ENCODE measurements at places on chromosomes 11 and 22.

DNA sequence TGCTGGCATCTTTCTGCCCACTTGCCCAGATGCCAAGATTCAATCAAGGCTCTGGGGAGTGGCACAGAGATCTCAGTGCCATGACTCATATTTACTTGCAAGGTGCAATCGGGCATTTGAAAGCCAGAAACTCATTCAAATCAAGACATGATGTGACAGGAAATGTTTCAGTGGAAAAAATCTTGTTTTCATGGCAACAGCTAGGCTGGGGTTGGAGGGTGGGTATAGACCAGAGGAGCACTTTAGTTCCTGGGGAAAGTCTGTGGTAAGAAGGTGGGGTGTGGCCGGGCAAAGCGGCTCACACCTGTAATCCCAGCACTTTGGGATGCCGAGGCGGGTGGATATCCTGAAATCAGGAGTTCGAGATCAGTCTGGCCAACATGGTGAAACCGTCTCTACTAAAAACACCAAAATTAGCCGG is 1.2 kb downstream of the MAJIN start:
- DNase-seq = no peak

GRCh38 chr11:66696146-66696545 is 18.5 kb upstream of the RBM4B start:
- DNase-seq = no peak

- no peak for DNase-seq
Observed at GRCh38 chr22:32723643-32724042, 77.9 kb upstream of the TIMP3 start.

- no peak for DNase-seq
Observed at GRCh38 chr11:85661972-85662664, 2.8 kb downstream of the CREBZF start.

- no peak for DNase-seq
Observed at GRCh38 chr11:1939006-1939625, 8.0 kb upstream of the MRPL23 start.

GRCh38 chr11:130516554-130517505 is 68.4 kb downstream of the ADAMTS15 start:
- no peak for DNase-seq

DNA sequence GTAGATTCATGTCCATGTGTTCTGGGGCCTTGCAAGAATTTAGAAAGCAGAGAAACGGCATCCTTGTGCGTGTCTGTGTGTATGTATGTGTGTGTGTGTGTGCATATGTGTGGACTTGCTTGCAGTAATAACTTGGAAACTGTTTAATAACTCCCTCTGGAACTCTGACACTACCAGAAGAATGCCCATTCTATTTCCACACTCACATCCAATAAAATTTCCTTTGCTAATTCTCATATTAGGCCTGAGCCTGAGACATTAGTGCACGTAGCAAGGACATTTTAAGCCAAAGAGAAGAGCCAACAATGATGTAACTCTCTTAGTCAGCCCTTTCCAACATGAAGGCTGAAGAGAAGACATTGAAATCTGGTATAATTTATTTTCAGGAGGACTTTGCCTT is 3.2 kb downstream of the OR4D6 start:
- no peak for DNase-seq

- DNase-seq = no peak
Observed at GRCh38 chr11:134170177-134170918, 53.4 kb downstream of the NCAPD3 start.

GRCh38 chr22:39238561-39238960 is 6.2 kb downstream of the PDGFB start:
- no peak for DNase-seq

- no peak for DNase-seq
Observed at GRCh38 chr22:48744283-48744641, 1083.4 kb downstream of the BRD1 start.

DNA sequence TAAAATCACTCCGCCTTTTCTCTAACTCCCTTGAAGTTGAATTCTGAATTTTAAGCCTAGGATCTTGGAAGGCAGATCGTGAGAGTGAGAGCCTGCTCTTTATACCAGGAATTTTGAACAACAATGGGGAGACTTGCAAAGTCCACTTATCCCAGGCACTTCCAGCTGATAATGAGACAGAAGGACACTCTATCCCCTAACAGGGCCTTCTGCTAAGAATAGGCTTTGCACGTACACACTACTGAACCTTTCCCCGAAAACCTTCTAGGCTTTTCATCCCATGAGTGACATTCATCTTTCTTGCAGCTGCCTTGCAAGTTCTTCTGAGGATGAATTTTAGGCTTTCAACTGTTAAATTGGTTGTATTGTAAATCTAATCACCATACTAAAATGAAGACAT is 44.0 kb upstream of the WT1 start:
- DNase-seq = no peak

DNA sequence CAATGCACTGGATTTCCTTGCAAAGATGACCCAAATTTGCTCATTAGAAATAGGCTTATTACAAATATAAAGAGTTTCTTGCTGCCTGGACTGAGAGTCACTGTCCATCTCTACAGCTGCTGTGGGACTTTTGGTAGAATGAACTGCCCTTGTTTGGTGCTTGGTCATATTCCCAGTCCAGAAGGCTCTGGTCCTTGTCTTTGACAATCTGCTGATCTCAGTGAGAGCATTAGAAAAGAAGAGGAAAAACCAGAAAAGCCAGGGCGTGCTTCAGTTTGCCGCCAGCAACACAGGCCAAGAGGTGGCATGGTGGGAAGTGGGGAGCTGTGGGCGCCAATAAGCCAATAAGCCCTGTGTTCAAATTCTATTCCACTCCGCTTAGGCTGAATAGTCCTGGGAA is 48.2 kb upstream of the PARVA start:
- DNase-seq = no peak

DNA sequence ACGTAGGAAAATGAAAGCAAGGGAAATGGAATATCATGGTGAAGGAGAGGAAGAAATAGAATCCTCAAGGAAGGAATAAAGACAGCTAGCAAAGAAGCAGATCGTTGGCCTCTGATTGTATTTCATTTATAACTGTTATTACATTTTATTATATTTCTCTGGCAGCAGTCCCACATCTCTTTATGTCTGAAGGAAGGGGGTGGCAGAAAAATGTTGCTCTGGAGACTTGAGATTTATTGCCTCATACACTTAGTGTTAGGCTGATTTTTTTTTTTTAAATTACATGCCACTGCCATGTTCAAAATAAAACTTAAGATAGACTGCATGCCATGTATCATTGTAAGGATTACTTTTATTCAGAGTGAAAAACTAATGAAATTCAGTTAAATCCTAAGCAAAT is 971.7 kb upstream of the CHORDC1 start:
- no peak for DNase-seq

GRCh38 chr11:9461760-9462134 is 935 bp downstream of the ZNF143 start:
- DNase-seq = no peak

DNA sequence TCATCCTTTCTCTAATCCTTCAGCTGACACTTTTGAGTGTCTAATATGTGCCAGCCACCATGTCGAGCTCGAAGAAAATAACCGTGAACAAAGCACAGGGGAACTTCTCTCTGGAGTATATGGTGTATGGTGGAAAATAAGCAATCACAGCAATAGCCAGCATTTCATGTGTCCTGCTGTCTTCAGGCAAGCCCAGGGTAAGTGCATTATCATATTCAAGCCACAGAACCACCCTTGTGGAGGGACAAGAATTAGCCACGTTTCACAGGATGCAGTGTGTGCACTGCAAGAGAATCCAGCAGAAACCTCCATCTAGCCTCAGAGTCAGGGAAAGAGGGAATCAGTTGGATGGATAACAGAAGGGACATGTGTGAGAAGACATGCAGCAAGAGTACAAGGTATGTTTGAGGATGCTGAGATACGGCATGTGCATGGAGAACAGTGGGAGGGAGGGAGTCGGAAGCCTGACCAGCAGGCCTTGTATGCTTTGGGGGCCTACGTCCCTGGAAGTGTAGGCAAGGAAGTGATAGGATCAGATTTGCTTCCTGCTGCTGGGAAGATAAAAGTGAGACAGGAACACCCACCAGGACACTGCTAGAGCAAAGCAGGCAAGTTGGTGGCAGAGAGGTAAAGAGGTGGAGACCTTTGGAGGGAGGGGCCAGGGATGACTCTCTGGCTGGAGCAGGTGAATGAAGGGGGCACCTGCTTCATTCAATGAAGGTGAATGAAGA is 14.7 kb upstream of the GNAZ start:
- no peak for DNase-seq

- no peak for DNase-seq
Observed at GRCh38 chr22:36584666-36585065, 55.7 kb upstream of the EIF3D start.

DNA sequence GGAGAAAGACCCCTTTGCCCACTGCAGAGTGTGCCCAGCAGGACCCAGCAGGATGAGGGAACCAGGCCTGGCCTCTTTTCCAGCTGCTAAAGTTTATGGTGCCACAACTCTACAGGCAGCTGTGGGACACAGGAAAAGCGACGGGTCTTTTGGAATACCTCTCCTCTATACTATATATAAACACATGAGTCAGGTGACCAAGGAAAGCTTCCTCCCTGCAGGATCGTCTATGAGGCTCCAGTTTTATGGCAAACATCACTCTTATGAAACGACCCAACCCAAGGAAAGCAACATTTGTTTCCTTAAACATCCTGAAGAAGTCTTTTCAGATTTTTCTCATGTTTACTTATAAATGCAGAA is 102.8 kb upstream of the AKIP1 start:
- no peak for DNase-seq

DNA sequence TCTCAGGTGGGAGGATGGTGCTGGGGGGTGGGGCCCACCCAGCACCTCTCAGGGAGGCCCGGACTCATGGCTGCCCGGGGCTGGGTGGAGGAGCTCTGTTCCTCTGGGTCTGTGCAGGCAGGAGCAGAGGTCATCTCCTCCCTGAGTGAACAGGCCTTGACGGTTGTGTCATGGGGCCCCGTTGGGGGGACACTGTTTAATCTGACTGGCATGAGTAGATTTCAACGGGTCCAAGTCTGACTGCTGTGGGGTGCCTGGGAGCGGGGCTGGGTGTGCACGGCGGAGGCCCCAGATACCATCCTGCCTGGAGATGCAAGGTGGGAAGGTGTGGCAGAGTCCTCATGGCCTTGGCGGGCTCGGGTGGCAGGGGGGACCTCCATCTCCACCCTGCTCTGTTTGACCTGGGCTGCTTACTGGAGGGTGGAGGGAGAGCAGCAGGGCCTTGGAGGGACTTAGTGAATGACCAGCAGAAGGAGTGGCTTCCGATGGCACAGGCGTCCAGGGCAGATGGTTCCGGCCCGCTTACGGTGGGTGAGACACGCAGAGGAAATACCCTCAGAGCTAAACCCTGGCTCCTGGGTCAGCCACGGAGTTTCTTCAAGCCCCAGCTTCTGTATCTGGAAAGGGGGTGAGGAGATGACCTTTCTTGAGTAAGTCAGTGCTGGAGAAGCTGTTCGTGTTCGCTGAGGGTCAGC is 48.7 kb downstream of the SMIM38 start:
- no peak for DNase-seq

DNA sequence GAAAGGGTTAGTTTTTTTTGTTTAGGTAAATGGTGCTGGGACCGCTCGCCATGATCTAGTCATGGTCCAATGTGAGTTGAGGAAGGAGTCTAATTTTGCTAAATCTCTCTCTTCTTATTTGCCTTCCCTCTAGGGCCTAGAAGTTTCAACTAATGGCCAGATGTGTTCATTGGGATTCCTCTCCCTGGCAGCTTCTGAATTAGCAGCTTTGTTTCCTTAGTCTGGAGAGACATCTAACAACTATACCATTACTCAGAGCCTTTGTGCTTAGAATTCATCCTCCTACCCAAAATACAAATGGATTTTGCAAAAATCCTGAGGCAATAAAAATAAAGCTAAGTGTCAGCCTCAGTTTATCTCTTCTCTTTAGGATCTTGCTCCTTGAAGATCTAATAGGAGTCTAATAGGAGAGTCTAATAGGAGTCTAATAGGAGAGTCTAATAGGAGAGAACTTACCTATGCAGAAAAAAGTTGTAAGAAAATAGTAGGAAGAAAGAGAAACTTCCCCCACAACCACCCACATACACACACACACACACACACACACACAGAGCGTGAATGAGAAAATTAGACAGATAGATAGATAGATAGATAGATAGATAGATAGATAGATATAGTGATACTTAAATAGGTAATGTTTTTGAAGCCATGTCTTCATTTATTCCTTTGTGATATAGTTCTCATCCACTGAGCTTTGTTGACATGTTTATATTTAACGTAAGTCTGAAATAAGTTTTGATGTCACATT is 980.5 kb upstream of the CNTN5 start:
- no peak for DNase-seq

GRCh38 chr22:45877651-45878050 is 99.3 kb downstream of the WNT7B start:
- no peak for DNase-seq

DNA sequence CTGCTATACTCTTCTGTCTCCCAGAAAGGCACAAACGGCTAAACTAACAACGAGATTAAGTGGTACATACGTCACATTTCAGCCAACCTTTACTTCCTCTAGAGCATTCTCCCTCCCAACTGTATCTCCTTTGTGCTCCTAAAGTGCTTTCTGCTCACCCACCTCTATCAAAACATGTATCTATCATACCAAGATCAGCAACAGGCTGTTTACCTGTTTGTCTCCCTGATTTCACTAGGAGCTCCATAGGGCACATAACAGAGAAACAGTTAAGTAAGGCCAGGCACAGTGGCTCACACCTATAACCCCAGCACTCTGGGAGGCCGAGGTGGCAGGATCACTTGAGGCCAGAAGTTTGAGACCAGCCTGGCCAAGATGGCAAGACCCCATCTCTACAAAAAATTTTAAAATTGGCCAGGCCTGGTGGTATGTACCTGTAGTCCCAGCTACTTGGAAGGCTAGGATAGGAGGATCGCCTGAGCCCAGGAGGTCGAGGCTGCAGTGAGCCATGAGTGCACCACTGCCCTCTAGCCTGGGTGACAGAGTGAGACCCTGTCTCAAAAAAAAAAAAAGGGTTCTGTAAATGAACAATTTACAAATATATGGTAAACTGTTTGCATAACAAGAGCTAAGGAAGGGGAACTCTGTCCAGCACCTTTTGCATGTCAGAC is 2.8 kb downstream of the NDUFC2 start:
- DNase-seq = no peak

- DNase-seq = no peak
Observed at GRCh38 chr11:27293515-27294417, 69.2 kb downstream of the CCDC34 start.

- DNase-seq = no peak
Observed at GRCh38 chr11:30775233-30775522, 189.0 kb upstream of the MPPED2 start.

GRCh38 chr22:40366068-40366467 is 4.3 kb upstream of the SGSM3 start:
- DNase-seq = no peak

GRCh38 chr22:26479043-26479791 is 4.4 kb downstream of the HPS4 start:
- no peak for DNase-seq

GRCh38 chr22:42319386-42319785 is 48.9 kb upstream of the TCF20 start:
- no peak for DNase-seq

GRCh38 chr11:110715541-110715940 is 3.3 kb upstream of the ARHGAP20 start:
- no peak for DNase-seq

GRCh38 chr11:77198440-77198849 is 70.4 kb downstream of the MYO7A start:
- no peak for DNase-seq

GRCh38 chr11:3157381-3158130 is 7.6 kb downstream of the OSBPL5 start:
- no peak for DNase-seq

- no peak for DNase-seq
Observed at GRCh38 chr11:95699631-95700470, 89.7 kb downstream of the FAM76B start.

- no peak for DNase-seq
Observed at GRCh38 chr11:76944225-76944624, 83.5 kb downstream of the ACER3 start.

- no peak for DNase-seq
Observed at GRCh38 chr11:95193541-95193940, 37.5 kb downstream of the SESN3 start.

Data from activated CD8-positive, alpha-beta memory T cell treated with anti-CD3 and anti-CD28 coated beads for 4 hours (primary cell).